ENCODE measurements at places on chromosomes 11 and 22.

DNA sequence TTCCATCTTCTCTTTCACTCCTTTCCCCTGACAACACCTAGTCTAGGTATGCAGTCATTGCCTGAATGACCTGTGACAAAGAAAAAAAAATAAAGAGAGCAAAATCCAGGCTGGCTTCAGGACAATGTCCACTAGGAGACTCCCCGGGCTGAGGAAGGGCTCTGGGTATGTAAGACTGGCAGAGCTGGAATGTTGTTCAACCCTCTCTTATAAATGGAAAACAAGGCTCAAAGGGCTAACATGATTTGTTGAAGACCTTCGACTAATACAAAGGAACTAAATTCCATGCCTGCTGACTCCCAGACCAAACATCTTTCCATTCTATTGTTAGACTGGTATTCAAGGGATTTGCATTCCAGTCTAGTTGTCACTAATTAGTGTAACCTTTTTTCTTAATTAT, 122.2 kb downstream of the ARL14EP start:
- no peak for DNase-seq

DNA sequence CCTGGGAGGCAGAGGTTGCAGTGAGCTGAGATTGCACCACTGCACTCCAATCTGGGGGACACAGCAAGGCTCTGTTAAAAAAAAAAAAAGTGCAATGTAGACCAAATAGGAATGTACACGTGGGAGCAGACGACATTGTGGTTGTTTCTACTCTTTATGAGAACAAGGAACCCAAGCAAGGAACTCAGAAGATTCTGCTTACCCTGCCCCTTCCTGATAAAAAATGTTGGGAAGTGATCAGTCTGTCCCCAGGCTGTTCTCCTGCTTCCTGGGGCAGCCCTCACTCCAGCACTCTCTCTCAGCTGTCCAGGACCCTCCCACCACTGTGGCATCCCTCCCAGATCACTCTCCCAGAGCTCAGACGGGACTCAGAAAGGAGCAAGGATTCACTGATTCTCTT, 31.8 kb downstream of the SLCO2B1 start:
- DNase-seq, result no peak

- no peak for DNase-seq
These were observed 5.1 kb upstream of the TIRAP start for GRCh38 chr11:126277780-126278179.

GRCh38 chr22:44577391-44578109, 79.5 kb upstream of the RTL6 start:
- no peak for DNase-seq

GRCh38 chr11:21461701-21462100, 731.2 kb upstream of the ANO5 start:
- DNase-seq, result no peak

DNA sequence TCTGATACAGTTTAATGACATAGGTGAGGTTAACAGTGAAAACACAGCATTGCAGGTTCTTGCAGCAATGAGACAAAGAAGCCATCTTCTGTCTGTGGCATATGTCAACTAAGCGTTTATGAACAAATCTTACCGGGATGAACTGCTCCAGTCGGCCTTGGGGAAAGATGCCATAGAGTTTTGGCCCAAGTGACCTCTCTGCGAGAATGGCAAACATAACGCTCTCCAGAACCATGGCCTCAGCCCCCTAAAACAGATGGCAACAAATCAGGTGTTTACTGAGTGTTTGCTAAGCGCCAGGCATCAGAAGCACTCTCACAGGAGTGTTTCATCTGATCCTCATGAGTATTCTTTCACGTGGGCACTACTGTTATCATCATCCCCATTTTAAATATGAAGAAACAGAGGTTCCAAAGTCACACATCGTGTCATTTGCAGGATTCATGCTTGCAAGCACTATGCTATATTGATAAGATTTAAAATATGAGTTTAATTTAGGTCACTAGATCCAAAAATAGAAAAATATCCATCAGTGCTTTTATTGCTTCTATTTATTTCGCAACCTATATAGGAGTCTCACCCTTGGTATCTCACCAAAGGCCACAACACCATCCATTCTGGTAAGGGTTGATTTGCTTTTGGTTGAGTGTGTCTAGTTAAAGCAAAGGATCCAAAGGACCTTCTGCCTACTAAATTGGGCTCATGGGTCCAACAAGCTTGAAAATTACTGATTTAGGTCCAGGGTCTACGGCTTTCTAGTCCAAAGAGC, 35.9 kb downstream of the TCIRG1 start:
- no peak for DNase-seq

GRCh38 chr11:33723238-33723881, 12.9 kb downstream of the CD59 start:
- DNase-seq, result peak; percentile 92

GRCh38 chr11:19072464-19072863, 11.9 kb upstream of the MRGPRX2 start:
- no peak for DNase-seq

GRCh38 chr11:129917231-129917630, 21.9 kb upstream of the NFRKB start:
- DNase-seq, result no peak

GRCh38 chr22:39341179-39341578, 8.6 kb upstream of the SYNGR1 start:
- no peak for DNase-seq

GRCh38 chr22:49228431-49229037, 599.1 kb downstream of the BRD1 start:
- DNase-seq, result no peak

All from fibroblast of upper back skin (primary cell).